ENCODE measurements at places on chromosomes 3 and 15.

- DNase-seq = no peak
Observed at GRCh38 chr3:70959506-70960291, 623.8 kb downstream of the FOXP1 start.

DNA sequence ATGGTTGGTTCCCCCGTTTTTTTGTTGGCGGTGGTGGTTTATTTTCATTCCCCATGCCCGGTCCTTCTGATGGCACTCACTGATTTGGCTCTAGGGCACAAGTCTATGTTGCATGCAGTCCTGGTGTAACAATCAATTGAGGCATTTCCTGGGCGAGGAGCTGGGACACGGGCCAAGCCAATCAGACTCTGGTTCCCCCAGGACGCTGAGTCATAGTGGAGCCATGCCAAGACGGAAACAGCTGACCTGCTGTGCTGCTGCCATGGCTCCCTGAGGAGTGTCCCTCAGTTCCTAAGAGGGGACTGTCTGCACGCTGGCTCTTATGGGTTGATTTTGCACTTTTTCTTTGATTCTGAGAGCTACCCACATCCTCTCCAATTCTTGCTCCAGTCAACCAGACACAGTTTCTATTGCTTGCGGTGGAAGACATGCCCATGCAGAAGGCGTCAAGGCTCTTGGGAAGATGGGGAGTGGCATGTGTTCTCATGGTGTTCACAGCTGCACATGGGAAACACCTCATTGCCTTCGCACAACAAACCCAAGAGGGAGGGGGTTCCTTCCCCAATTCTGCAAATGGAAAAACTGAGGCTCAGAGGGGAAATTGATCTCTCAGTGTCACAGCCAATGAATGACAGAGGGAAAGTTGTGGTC is 28.3 kb upstream of the ALDH1L1 start:
- no peak for DNase-seq

DNA sequence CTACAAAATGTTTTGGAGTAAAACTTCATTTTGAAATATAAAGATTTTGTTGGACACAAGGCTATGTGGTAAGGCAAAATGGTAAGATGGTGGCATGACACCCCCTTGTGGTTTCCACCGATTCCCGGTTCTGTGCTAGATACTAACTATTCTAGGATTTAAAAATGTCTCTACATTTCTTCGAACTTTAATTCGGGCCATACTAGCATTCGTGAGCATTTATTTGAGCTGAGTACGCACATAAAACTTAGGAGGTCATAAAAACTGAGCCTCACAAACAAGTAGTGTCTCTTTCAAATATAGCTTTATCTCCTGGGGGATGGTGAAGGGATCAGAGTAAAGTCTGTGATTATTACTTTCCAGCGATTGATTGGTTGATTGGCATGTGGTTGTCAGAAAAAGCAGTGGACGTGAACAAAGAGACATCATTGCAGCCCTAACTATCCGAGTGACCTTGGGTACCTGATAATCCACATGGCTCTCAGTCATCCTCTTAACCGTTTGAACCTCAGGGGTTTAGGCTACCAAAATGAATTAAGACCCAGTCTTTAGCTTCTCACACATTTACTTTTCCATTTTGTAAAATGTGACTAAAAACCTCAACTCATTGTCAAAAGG is 1.1 kb upstream of the ZNF639 start:
- DNase-seq = no peak

GRCh38 chr3:114707252-114707860 is 413.5 kb downstream of the TIGIT start:
- DNase-seq = no peak

DNA sequence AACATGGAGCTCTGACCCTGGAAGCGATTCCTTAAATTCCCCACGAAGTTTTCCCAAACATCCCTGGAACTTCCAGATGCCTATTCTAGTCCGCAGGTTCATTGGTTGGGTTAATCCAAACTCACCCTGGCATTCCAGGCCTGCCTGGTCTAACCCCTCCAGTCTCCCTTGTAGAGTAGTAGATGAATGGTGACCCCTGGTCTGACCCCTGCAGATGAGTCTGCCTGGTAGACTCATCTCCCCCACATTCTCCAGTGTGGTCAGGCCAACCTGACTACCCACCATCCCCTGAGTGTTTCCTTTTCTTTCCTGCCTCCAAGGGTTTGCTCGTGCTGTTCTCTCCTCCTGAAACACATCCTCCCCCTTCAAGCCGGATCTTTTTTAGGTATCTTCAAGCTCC is 10.8 kb upstream of the HRH1 start:
- no peak for DNase-seq

GRCh38 chr15:45371546-45371945 is 6.8 kb downstream of the GATM start:
- no peak for DNase-seq

- no peak for DNase-seq
Observed at GRCh38 chr3:82927309-82928253, 1166.1 kb upstream of the GBE1 start.

DNA sequence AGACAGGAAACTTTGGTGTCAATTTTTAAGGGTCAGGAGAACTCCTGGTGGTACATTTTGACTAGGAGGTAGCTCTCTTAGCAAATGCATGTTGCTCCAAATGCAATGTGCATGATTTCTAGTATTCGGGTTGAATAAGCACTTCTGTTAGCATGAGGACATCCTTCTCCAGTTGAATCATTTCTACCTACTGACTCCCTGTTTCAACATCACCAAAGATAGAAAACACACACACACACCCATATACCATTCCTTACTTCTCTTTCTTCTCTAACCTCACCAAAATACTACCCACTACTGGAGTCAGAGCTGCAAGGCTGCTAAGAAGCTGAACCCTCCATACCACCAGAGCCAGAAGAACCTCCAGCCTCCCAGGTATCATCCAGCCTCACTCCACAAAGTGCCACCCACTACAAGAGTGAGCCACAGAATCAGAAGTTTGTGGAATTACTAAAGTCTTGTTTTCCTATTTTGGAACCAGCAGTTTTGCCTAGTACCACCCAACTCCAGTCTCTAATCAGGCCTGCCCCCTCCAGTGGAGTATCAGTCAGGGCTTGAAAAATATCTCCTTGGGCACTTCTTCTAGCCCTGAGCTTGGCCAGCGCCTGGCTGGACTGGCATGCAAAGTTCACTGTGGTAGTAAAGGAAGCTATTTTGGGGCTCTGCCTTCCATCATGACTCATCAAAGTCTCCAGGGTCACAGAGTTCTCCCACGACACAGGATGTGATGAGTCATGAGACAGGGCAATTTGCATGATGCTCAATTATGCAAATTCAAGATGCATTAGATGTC is 110.3 kb downstream of the CYP19A1 start:
- DNase-seq = peak; percentile 8

- peak; percentile 16 for DNase-seq
Observed at GRCh38 chr3:32113566-32113965, 7.1 kb downstream of the GPD1L start.

DNA sequence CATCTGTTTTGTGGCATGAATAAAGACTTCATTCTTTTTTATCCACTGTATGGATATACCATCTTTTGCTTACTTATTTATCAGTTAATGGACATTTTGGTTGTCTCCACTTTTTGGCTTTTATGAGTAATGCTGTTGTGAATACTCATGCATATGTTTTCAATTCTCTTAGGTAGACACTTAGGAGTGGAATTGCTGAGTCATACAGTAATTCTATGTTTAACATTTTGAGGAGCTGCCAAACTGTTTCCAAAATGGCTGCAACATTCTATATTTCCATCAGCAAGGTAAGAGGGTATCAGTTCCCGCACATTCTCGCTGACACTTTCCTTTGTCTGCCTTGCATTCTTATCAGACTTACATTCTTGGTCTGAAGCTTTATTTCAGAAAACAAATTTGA is 191.1 kb downstream of the WNT5A start:
- no peak for DNase-seq

DNA sequence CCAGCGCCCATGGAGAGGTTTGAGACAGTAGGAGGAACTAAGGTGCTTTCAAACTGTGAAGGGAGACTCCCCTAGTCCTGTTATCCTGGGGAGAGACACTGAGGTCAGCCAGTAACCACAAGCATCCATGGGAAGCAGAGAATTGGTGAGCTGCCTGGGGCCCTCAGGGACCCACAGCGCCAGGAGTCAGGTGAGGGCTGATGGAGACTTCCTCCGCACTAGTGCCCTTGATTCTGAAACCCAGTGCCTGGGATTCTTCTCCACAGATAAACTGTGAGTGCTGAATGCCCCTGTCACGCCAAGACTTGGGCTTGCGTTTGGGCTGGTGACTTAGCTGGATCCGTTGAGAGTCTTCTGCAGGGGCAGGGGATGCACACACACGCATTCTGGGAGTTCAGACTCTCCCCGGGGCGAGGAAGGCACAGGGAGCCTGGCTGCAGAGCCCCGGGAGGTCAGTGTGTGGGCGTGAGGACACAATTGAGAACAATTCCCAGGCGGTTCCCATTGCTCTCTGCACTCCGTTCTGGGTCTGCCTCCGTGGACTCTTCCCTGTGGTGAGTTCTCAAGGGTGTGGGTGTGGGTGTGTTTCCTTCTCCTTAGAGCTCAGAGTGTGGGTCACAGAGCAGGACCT is 37.9 kb upstream of the SLCO2A1 start:
- no peak for DNase-seq

- no peak for DNase-seq
Observed at GRCh38 chr3:127422663-127423375, 135.0 kb upstream of the PRR20G start.

GRCh38 chr3:157606011-157606851 is 103.0 kb upstream of the VEPH1 start:
- peak; percentile 74 for DNase-seq

DNA sequence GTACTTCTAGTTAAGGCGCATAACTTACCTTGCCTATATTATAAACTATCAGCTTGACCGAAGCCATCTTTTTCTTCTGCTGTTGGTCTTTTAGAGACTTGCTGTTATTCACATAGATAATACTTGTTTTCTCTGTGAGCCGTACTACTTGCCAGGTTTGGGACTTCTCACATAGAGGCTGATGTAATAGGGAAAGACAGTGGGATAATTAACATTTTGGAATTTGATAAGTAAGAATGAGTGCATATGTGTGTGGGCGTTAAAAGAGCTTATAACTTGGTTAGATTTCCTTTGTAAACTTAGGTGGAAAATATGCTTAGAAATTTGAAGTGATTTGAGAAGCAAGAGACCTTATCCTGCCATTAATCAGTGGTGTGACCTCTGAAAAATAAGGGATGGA is 47.8 kb downstream of the FNDC3B start:
- DNase-seq = no peak

DNA sequence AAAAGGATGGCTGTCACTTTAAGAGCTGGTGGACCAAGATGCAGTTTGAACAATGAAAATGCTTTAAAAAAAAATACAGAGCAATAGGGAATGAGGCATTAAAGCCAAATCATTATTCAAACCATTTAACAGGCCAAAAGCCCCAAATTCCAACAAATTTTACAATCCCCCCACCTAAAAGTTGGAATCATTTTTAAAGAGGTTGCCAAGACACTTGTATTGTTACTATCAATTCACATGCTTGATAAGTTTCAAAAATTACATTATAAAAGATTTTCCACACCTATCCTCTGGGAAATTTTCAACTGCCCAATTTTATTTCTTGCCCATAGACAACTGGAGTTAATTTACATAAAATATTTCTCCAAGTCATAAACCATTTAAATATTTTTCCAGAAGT is 192.3 kb upstream of the ARHGEF26 start:
- DNase-seq = no peak

GRCh38 chr3:189702066-189702646 is 71.0 kb downstream of the TP63 start:
- DNase-seq = no peak

- DNase-seq = no peak
Observed at GRCh38 chr15:98363955-98364354, 284.4 kb upstream of the IGF1R start.

GRCh38 chr15:69414701-69415167 is 585 bp downstream of the KIF23 start:
- peak; percentile 23 for DNase-seq

DNA sequence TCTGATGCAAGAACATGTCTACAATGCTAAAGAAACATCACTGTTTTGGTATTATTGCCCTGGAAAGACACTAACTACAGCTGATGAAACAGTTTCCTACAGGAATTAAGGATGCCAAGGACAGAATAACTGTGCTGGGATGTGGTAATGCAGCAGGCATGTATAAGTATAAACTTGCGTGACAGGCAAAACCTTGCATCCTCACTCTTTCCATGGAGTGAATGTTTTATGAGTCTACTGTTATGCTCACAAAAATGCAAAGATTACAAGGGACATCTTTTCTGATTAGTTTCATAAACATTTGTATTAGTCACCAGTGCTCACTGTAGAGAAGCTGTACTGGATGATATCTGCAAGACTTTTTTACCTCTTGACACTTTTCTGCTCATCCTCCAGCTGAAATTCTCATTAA is 143.6 kb downstream of the NAALADL2 start:
- DNase-seq = no peak

DNA sequence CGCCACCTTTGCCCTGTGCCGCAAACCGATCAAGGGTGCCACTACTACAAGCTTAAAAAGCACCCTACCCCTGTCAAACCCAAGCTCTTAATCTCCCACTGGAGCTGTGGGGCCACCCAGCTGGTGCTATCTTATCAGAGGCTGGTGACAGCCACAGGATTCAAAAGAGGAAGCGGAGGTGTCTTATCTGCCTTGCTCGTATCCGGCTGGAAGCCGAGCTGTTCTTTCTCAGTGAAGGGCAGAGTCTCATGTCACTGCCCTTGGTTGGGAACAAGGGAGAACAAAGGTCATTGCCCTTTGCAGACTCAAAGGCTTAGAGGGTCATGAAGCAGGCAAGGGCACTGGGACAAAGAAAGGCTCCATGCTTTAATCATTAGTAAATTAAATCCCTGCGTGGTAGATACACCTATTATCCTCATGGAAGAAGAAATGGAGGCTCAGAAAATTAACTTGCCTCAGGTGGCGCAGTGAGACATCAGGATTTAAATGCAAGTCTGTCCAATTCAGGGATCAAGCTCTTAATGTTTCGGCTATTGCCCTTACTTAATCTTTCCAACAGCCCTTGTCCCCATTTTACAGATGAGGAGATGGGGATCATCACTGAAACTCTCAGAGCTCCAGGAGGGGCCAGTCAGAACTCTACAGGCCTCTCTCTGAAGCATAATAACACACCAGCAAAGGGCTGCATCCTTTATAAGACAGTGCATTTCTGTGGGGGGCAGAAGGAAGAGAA is 360.0 kb upstream of the PROK2 start:
- DNase-seq = no peak

GRCh38 chr15:92226020-92226612 is 167.6 kb upstream of the ST8SIA2 start:
- DNase-seq = no peak

GRCh38 chr3:161905520-161906132 is 409.0 kb downstream of the OTOL1 start:
- DNase-seq = no peak

DNA sequence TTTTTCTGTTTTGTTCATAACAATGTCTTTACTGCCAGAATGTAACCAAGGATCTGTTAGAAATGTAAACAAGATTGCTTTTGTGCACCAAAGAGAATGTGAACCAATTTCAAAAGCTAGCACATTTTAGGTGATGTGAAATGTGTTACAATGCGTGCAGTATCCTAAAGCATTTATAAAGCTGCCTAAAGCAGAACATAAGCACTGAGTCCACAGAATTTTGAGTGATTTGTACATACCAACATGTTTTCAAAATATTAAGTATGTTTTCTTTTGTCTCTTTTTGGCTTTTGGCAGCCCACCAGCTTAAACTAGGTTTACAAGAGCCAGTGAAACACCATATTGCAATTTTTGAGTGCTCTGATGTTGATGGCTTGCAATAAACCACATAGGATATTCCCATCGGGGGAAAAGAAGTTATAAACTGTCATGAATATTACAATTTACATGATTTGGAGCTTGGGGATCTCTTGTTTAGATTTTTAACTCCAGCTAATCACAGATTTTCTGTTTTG is 364.0 kb downstream of the ZIC1 start:
- no peak for DNase-seq

GRCh38 chr3:126481808-126482502 is 6.3 kb upstream of the ZXDC start:
- DNase-seq = no peak

Measured in activated naive CD8-positive, alpha-beta T cell treated with anti-CD3 and anti-CD28 coated beads, Interleukin-2, amount 50 U/mL, for 24 hours (primary cell).